ENCODE measurements at places on chromosomes 13 and 19.

DNA sequence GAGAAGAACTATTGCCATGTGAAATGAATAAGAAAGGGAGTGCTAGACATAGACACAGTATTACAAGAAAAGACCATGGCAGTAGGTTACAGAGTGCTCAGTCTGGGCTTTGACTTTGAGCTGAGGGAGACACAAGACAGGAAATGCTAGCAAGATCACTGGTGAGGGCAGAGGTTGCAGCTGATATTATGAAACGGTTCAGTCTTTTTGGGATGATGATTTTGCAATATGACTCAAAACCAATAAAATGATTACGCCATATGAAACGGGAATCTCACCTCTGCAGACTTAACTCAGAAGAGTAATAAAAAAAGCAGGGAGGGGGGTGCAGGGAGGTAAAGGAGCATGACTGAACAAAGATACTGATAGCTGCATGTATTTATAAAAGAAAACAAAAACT lies 123.1 kb downstream of the RBM26 start:
- no peak for DNase-seq

GRCh38 chr13:96982672-96983071 lies 11.6 kb downstream of the OXGR1 start:
- DNase-seq = no peak

DNA sequence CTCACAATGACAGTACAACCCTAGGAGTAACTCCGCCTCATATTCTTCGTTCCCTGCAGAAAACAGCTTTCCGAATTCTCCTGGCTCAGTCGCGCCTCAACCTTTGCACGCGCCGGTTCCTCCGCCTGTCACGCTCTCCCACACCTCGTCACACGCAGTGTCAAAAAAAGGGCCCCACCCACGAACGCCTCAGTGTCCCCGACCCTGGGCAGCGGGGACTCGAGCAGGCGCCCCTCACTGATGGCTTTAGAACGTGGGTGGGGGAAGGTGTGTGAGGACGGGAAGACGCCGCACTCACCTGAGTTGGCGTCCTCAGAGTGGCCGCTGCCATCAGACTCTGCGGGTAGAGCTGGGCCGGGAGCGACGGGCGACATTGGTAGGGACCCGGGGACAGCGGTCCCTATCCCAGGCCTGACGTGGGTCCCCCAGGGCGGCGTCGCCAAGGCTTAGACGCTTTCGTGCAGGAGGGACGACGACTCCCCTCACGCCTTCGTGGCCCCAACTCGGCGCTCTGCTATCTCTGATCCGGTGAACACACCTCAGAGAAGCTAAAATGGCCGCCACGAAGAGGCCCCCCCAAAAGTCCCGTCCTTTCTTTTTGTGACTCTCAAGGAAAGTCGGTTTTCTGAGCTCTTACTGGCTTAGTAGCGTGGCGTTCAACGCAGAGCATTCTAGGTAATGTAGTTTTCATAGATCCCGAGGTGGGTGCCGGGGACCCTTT lies at the start of gene ZNF154:
Gene ZNF154, minus strand, starts transcription at position 564 of the 721 bp plus-strand sequence. Its CDS starts 233 bp downstream, at position 331.
- DNase-seq = no peak

- no peak for DNase-seq
Measured at GRCh38 chr19:44846455-44847143, 502 bp downstream of the NECTIN2 start.

DNA sequence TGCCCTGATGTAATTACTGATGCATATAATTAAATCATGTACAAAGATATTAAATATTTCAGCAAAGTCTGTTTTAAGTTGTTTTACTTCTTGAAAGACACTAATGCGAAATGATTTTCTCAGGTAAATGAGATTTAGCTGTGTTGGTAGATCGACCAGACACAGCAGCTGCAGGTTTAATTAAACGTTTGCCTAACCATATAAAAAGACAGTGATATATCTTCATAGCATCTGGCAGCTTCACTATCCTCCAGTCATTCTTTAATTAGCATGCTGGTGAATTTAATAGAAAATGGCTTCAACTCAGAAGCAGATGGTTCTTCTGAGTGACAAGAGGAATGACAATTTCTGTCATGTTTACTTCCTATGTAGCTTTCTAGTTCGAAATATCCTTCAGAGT lies 69.3 kb downstream of the NHLRC3 start:
- DNase-seq = no peak

DNA sequence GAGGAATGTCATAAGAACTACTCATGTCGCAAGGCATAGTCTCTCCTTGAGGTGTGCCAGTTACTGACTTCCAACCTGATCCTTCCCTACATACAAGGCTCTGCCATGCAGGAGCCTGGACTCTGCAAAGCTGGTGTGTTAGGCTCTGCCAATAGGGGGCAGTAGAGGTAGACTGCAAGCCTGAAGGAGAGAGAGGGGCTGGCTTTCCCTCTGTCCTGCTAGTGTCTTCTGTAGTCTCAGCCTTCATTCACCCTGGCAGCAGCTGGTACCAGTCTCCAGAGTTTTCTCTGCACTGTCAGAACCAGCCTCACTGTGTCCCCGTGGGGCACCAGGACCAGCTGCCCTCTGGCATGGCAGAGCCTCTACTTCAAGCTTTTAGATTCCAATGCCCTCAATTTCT lies 14.5 kb downstream of the SHISA2 start:
- DNase-seq = no peak

GRCh38 chr13:19860884-19861655 lies 2.4 kb downstream of the ZMYM5 start:
- no peak for DNase-seq
